ENCODE measurements at places on chromosomes 1 and 21.

GRCh38 chr1:36324353-36324703 is 883 bp upstream of the EVA1B start:
- DNase-seq = no peak

DNA sequence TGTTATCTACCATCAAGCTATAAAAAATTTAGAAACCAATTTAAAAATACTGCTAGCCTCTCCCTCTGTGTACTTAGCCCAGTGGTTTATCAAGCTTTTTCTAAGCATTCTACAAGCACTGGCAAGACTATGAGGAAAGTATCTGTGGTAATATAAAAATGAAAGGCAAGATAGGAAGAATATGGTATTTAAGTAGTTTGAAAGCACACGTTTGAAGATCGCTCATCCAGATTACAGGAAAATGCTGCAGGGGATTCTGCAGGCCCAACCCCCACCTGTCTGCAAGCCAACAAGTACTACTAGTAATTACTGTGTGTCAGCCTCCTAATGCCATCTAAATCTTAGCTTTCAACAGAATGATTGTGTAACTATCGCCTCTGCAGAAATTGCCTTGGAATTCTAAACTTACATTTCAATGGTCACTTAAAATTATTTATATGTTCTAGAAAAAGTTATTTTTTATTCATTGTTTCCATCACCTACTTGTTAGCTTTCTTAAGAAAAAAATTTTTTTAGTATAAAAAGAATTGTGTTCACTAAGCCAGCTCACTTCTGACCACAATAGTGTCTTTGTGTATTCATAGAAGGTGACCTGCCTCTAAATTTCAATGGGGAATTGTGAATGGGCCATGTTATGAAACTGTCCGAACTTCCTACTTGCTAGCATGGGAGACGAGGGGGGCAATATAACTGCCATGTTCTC is 8.5 kb downstream of the ERRFI1 start:
- peak; percentile 71 for DNase-seq

DNA sequence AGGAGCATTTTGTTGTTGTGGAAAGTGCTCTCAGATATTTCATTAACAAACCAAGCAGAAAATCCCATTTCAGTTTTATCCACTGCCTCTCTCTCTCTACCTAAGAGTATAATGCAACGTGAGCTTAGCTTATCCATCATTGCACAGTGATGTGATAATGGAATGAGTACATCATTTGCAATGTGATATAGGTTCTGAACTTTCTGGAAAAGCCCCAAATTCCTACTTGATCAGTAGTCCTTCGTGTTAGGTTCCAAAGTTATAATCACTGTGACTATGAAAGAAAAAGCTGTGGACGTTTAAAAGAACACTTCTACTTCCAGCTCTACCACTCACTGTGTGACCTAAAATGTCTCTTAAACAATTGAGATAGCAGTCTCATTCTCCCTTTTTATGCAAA is 76.4 kb upstream of the PRMT6 start:
- peak; percentile 6 for DNase-seq

DNA sequence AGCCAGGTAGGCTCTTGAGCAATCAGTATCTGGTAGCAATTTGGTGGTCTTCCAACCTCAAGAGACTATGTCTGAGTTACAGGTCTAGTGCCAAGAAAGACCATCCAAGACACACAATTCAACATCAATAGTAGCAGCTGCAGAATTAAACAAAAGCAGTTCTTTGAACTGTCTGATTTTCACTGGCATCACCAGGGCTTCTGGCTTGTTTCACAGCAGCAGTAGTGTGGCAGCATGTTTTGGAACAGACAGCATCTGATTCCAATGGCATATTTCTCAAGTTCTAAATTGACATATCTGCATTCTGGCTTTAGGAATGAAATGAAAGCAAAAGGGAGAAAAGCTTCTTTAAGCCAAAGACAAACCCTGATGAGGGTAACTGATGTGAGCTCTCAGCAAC is 334.7 kb upstream of the PRMT6 start:
- DNase-seq = no peak

DNA sequence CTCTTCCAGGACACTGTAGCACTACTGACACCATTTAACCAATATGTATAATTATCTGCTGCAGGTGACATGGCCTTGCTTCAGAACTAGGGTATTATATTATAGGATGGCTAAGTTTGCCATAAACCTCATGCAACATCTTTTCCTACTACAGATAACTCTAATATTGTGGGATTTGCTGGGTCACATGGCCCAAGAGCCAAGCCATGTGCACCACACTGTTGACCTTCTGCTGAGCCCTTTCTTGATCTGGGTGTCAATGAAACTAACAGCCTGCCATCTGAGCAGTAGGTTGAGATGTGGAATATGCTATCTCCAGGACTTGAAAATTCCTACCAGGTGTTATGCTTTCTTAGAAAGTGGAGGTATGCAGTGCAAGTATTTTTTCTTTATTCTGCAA is 2291.1 kb downstream of the MRPL39 start:
- DNase-seq = no peak

- DNase-seq = no peak
These were observed 101.9 kb upstream of the SLC45A1 start for GRCh38 chr1:8216005-8216404.

GRCh38 chr1:65149351-65150107 is 1.5 kb downstream of the AK4 start:
- peak; percentile 30 for DNase-seq

DNA sequence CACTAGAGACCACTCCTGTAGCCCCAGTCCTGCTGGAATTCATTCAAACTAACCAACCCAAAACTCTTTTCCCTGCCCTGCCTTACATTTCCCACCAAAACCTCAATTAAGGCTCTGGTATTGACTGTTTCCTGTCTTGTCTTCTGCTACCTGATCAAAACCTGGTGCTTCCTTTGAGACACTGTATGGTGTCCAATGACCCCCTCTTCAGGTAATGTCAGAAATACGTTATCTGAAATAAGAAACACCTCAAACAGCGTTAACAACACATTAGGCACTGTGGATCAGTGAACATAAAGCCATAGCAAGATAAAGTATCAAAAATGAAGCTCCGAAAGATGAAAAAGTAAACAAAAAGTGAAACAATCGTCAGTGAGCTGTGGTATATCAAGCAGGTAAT is 343.2 kb upstream of the ZP4 start:
- no peak for DNase-seq

DNA sequence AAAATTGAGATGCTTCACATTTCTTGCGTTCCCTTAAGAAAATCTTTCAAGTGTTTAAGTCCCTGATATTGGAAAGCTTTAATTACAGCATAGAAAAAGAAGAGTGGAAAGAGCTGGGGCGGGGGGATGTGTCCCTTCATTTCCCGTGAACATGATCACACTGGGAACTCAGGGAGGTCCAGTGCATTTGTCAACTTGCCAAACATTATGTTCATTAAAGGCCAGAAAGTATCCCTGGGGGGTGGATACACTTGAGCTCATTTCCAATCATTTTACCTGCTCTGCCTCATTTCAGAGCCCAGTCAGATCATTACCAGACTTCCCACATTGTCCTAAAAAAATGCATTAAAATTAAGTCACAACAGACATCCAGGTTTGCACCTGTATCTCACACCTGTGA is 123.6 kb upstream of the KCNJ15 start:
- no peak for DNase-seq

DNA sequence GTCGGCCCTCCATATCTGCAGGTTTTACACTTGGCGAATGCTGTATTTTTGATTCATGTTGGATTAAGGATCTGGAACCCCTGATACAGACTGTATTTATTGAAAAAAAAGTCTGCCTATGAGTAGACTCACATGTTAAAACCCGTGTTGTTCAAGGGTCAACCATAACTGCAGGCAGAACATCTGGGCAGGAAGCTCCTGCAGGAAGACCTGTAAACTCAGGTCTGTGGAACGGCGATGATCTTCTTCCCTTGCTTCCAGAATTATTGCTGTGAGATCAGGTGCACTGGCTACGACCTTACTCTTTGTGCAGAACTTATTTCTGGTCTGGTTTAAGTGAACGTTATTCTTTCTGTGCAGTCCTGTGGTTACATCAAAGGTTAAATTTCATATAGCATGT is 96.6 kb downstream of the DISC1 start:
- DNase-seq = no peak

GRCh38 chr1:234602334-234603220 is 7.4 kb downstream of the IRF2BP2 start:
- DNase-seq = peak; percentile 98

DNA sequence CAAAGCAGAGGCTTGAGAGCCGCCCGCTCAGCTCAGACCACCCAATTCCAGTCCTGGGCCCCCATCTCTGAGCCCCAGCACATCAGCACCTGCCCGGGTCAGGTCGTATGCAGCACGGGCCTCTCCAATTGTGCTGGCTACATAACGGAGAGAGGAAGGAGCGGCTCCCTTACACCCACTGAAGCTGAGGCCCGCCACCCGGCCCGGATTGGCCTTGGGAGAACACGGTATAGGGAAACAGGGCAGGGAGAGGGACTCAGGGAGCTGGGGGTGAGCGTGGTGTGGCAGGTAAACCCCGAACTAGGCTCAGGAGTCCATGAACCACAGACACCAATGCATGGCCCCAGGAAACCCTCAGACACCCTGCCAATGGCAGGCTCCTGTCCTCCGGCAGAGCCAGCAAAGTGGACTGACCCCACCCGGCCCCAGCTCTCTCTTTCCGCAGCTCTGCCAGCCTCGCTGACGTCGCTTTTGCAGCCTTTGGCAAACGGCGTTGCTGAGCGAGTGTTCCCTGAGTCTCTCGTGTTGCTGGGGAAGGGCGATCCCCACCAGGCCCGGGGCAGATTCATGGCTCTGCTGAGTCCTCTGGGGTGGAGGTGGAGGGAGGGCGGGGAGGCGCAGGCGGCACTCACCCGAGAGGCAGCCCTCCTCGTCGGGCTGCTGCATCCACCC is 16.5 kb downstream of the MEGF6 start:
- no peak for DNase-seq

- DNase-seq = no peak
These were observed 4.6 kb upstream of the SOAT1 start for GRCh38 chr1:179288977-179289376.

DNA sequence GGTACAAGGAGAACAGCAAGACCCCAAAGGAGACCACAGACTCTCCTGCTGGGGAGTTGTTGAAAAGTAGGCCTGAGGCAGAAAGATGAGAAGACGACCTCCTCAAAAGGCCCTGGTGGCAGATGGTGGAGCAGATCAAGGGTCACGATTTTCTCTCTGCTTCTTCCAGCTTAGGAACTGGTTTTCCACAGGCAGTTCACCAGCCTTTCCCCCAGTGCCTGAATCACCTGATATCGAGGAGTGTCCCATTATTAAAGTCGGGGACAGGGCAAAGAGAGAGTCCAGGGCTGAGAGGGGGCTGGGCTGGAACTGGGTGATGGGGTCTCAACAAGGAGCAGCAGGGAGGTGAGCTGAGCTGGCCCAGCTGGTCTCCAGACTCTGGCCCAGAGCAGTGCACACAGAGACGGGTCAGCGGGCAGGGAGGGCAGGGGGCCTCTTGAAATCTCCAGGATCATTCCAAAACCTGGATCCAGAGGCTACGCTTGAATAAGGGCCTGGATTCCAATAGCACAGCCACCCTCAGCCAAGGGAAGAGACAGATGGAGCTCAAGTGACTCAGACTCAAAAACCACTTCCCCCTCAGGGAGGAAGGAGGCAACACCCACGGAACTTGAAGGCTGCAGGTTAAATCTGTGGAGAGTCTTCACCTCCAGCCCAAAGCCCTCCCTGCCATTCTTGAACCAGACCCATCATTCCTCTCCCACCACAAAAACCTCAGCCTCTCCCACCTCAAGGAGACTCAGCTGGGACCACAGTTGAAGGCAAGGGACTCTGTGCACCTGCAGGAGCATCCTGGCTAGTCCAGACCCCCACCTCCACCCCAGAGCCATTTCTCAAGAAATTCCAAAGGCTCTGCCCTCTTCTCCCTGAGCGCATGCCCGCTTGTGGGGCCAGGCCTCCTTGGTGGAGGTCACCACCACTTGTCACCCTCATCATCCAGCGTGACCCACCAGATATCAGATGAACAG is at the start of gene S100A5:
TSS of gene S100A5 (minus strand) at position 541 of the 968 bp plus-strand sequence. CDS start 743 bp downstream, outside the sequence.
- DNase-seq = peak; percentile 76

- DNase-seq = no peak
These were observed 54.4 kb upstream of the NEK7 start for GRCh38 chr1:198102454-198102827.

- no peak for DNase-seq
These were observed 44.3 kb upstream of the LRRC7 start for GRCh38 chr1:69523461-69523860.

GRCh38 chr1:101410048-101410878 is 173.4 kb downstream of the S1PR1 start:
- no peak for DNase-seq

GRCh38 chr1:33420870-33421775 is 9.8 kb downstream of the PHC2 start:
- peak; percentile 59 for DNase-seq

- peak; percentile 63 for DNase-seq
These were observed 62.6 kb upstream of the CD1D start for GRCh38 chr1:158117854-158118704.

- no peak for DNase-seq
These were observed 771 bp downstream of the PACC1 start for GRCh38 chr1:212413902-212414327.

DNA sequence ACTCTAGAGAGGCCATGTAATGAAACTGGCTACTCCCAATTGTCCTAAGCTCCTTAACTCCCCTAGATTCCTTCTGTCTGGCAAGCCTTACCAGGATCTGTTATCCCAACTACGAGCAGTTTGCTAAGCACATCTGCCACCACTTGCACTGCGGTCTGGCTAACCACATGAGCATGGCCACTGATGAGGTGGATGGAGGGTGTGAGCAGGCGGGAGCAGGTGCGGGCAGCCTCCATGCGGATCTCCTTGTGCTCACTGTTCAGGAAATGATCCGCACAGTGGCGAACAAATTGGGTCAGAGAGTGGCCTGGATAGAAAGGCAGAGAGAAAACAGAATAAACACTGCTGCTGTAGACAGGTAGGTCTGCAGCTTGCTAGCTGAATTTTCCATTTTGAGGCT is 24.0 kb downstream of the MTOR start:
- DNase-seq = no peak

GRCh38 chr1:116556289-116557006 is 14.4 kb downstream of the CD58 start:
- peak; percentile 99 for DNase-seq

- no peak for DNase-seq
These were observed 79.7 kb upstream of the CHODL start for GRCh38 chr21:18164933-18165332.

DNA sequence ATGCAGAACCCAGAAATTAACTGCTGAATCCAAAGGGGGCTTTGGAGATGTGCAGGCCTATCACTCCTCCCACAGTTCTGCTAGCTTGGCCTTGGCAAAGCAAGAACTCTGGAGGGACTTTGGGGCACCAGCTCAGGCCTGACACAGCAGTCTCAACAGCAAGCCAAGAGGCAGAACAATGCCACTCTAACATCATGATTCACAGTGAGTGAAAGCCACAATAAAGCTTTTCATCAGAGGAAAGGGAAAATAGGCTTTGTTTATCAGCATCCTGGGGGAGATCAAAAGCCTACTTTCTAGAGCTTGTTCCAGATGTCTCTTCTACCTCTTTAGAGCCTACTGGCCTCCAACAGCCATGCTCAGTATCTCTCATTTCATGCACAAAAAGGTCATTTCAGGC is 283.4 kb downstream of the KCNH1 start:
- DNase-seq = no peak

- DNase-seq = no peak
These were observed 94.1 kb upstream of the ATP1B1 start for GRCh38 chr1:169012416-169012815.

GRCh38 chr21:37904856-37905255 is 11.4 kb downstream of the KCNJ6 start:
- DNase-seq = peak; percentile 14

GRCh38 chr1:52911541-52911940 is 10.0 kb downstream of the ECHDC2 start:
- no peak for DNase-seq

All from fibroblast of mammary gland (primary cell).